Tongue (tissue), 3 donors: ENCODE measurements at places on chromosomes 12 and 14.

DNA sequence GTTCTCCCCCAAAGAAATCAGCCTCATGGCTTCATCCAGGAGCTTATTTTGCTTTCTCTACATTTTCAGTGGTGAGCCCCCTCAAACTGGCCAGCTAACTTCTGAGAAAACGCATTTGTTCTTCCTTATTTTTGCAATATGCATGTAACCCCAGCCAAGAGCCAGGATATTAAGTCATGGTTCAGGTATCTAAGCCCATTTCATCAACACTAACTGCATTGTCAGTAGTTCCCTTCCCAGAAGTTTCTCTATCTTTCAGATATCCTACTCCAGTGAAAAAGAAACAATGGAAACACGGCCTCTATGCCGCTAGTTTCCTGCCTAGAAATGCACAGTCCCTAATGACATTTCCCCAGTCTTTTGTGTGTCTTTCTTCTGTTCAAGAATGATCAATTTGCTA is 102.8 kb upstream of the RASSF8 start:
- no peak for DNase-seq

GRCh38 chr12:49929581-49929980 is 21.0 kb upstream of the AQP2 start:
- DNase-seq = no peak

DNA sequence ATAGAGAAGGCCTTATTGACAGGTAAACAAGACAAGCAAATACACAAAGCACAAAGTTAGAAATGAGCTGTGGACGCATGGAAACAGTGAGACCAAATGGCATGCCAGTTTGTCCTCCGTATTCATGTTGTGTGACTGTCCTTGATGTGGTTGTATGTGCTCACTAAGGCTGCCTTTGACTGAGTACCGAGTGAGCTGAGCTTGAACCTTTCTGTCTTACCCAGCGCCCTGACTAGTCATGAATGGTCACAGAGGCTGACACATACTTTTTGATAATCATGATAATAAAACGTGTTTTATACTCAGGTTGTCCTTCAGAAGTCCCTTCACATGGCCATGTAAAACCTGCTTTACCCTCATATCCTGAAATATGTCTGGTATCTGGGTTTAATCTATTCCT is 553 bp upstream of the CATSPERB start:
- no peak for DNase-seq

- DNase-seq = no peak
Observed at GRCh38 chr14:58460772-58461171, 33.3 kb downstream of the KIAA0586 start.
